ENCODE measurements at places on chromosomes 3 and 15.
A peak's percentile ranks its signal among the peaks of the same experiment; 100 is the strongest.

DNA sequence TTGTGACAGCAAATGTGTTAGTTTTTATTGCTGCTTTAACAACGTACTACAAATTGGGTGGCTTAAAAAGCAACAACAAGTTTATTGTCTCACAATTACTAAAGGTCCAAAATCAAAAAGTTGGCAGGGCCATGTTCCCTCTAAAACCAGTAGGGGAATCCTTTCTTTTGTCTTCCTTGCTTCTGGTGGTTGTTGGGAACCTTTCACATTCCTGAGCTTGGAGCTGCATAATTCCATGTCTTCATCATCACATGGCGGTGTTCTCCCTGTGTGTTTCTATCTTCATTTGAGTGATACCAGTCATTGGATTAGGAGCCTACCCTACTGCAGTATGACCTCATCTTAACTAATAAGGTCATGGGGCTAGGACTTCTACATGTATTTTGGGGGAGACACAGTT, 7.4 kb downstream of the SPRED1 start:
- no peak for DNase-seq

GRCh38 chr3:44265815-44266214, 24.1 kb downstream of the TOPAZ1 start:
- DNase-seq = no peak

GRCh38 chr3:31077826-31078225, 183.4 kb upstream of the GADL1 start:
- DNase-seq = no peak

GRCh38 chr3:129330409-129330808, 51.7 kb downstream of the HMCES start:
- DNase-seq = no peak

GRCh38 chr15:40500568-40501330, 30.0 kb downstream of the CHST14 start:
- no peak for DNase-seq

DNA sequence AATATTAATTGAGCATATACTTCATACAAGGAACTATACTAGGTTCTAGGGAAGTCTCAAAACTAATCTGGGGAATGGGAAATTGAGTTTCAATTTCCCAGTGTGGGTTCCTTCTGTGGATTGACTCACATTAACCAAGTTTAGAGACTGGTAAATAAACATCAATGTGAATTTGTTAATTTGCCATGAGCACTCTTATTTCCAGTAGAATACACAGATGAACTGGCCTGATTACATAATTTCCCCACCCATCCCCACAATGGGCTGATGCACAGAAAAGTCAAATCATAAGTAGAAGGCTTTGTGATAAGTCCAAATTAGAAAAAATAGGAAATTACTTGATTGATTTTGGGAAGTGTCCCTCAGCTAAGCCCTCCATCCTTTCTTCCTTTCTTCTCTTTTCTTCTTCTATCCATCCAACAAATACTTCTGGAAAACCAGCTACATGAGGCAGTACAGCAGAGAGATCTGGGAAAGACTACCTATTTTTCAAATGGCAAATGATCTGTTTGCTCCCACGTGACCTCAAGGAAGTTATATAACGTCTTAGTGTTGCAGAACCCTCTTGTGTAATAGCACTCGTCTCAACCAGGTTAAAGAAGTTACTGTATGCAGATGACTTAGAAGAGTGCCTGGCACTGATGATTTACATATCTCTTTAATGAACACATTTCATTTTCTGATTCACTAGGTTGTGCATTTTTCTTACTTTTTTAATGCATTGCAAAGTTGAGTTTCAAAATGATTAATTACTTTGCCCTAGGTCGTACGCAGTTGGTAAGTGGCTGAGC, 312.3 kb downstream of the SV2B start:
- DNase-seq = no peak

DNA sequence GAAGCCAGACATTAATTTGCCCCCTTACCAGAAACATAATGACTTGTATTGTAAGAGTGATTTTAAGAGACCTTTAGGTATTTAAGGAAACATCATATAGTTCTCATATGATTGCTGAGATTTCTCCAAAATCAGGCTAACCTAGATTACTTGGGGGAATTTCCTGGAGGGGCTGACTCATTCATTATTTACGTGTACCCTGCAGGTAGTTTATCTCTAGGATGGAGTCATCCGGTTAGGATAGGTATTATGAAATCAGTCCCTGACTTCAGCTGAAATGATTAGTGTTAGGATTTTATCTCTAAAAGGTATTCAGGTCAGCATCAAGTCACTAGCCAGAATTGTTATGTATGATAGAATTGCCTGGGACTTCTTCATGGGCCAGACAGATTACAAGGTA, 97.5 kb downstream of the TCF12 start:
- DNase-seq = no peak

- no peak for DNase-seq
These were observed 194.1 kb upstream of the ZBTB20 start for GRCh38 chr3:115341208-115341607.

DNA sequence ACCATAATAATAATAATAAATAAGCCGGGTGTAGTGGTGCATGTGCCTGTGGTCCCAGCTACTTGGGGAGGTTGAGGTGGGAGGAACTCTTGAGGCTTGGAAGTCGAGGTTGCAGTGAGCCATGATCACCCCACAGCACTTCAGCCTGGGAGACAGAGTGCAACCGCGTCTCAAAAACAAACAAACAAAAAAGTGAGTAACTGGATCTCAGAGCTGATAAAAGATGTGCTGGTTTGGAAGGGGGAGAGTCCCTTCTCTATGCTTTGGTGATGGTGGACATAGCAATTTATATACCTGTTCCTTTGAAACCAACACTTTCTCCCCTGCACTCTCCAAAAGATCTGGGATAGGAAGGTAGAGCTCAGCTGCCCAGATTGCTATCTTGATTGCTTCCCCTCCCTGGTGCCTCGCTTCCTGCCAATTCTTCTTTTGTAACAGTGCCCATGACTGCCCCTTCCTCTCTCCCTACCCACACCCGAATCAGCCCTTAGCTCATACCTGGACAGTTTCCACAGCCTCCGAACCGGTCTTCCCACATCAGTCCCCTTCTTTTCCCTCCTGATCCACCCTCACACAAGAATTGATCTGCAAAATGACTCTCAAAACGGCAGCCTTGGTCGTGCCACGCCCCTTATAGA, 55.1 kb upstream of the UBE2E1 start:
- no peak for DNase-seq

DNA sequence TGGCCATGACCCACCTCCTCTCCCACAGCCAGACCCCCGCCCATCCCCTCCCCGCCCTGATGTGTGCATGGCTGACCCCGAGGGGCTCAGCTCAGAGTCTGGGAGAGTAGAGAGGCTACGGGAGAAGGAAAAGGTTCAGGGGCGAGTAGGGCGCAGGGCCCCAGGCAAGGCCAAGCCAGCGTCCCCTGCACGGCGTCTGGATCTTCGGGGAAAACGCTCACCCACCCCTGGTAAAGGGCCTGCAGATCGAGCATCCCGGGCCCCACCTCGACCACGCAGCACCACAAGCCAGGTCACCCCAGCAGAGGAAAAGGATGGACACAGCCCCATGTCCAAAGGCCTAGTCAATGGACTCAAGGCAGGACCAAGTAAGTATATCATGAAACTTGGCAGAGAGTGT, 11.7 kb downstream of the MAP1A start:
- no peak for DNase-seq

DNA sequence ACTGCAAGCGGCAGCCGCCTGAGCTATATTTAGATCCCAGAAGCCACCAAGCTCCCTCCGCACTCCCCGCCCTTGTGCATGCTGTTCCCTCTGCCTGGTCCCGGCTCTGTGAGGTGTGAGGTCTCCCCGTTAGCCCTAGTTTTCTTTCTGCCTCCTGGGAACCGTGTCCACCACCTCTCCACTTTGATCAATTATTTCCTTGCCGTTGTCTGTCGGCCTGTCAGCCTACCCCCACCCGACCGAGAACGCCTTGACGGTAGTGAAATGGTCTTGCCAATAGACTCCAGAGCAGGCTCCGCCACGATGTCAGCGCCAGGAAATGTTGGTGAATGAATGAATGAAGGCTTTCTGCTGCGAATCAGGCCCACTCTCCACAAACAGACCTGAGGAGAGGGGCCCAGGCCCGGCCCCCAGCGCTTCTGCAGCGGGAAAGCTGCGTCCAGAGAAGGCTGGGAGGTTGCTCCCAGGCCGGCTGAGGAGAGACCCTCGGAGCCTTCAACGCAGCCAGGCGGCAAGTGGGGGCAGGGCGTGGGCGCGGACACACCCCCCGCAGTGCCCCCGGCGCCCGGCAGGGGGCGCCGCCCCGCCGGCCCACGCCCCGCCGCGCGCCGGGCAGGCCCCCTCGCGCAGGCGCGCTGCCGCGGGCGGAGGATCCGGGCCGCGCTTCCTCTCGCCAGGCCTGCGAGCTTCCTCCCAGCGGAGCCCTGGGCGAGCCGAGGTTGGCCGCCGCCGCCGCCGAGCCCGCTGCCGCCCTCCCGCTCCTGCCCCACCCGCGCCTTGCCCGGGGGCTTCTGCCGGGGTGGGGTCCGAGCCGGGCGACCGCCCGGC, at the start of gene CSK:
Gene CSK (plus strand): TSS at position 650 of the 828 bp plus-strand sequence. CDS start 16,218 bp downstream, outside the sequence.
- peak; percentile 72 for DNase-seq

GRCh38 chr15:78620527-78621421, at the start of gene CHRNA3:
Gene CHRNA3 (minus strand): TSS chr15:78620996. CDS start chr15:78620794, 202 bp downstream.
- no peak for DNase-seq

DNA sequence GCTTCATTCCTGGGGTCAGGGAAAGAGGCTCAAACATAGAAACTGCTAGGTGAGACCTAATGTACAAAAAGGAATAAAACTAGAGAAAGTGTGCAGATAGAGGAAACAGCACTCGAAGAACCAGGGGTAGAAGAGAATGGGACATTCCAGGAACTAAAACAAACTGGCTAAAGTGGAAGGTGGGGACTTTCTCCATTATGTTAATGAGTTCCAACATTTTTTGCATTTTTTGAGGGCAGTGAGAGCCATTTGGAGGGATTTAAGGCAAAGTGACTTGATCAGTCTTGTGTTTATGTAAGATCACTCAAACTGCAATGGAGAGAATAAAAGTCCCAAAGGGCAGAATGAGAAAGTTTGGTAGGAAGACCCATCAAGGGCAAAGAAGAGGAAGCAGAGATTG, 20.6 kb upstream of the SLC4A7 start:
- DNase-seq = no peak

- no peak for DNase-seq
These were observed 763 bp upstream of the CNTN6 start for GRCh38 chr3:1092061-1092460.

GRCh38 chr3:45582430-45582829, 12.1 kb upstream of the LIMD1 start:
- no peak for DNase-seq

GRCh38 chr3:61912158-61912557, 350.8 kb downstream of the PTPRG start:
- DNase-seq = no peak

DNA sequence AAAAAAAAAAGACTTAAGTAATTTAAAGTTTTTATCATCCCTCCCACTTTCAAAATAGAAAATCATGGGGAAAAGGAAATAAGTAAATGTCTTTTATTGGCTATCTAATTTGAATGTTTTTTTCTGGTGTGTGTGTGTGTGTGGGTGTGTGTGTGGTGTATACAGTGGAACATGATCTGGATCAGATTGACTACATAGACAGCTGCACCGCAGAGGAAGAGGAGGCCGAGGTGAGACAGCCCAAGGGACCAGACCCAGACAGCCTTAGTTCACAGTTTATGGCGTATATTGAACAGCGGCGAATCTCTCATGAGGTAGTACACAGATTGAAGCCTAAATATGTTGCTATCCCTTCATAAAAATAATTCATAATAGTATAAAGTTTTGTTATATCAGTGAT, 44.5 kb downstream of the LRCH3 start:
- no peak for DNase-seq

DNA sequence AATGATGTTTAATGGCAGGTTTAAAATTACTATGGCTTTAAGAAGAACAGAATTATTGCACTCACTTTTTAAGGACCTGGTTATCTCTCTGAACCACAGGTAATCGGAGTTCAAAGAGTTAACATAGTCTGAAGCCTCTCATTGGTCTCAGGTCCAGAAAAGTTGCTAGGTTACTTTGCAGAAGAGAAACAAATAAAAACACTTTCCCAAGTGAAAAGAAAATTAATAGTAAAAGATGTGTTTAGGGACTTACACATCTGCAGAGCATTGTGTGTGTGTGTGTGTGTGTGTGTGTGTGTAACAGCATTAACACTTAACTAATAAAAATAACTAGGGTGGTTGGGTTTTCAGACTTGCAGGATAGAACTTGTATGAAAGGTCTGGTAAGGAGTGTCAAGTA, 1.0 kb downstream of the MASP1 start:
- no peak for DNase-seq

DNA sequence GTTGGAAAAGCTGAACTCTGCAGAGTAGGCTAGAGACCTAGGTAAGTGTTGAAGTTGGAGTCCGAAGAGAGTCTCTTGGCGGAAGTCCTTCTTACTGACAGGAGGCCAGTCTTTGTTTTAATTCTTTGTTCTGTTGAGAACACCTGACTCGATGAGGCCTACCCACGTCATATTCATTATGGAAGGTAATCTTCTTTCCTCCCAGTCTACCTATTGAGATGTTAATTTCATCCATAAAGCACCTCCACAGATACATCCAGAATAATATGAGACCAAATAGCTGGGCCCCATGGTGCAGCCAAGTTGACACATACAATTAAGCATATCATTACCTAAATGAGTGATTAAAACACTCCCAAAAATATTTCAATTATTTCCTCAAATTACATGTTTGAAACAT, 515.5 kb downstream of the CADM2 start:
- no peak for DNase-seq

- no peak for DNase-seq
These were observed 31.2 kb downstream of the H1-8 start for GRCh38 chr3:129574206-129574605.

DNA sequence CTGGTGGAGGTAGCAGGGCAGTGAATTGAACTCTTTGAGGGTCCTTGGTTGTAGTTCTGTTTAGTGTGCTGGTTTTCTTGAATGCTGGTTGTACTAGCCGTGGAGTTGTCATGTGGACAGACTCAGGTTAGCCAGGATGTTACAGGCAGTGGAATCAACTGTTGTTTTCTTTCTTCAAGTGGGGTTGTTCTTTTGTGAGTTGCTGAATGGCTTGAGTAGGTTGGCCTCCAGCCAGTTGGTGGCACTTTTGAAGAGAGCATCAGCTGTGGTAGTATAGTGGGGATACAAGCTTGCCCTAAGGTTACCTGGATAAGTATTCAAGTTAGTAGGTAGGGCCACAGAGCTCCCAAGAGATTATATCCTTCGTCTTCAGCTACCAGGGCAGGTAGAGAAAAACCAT, 31.8 kb upstream of the RARB start:
- DNase-seq = no peak

DNA sequence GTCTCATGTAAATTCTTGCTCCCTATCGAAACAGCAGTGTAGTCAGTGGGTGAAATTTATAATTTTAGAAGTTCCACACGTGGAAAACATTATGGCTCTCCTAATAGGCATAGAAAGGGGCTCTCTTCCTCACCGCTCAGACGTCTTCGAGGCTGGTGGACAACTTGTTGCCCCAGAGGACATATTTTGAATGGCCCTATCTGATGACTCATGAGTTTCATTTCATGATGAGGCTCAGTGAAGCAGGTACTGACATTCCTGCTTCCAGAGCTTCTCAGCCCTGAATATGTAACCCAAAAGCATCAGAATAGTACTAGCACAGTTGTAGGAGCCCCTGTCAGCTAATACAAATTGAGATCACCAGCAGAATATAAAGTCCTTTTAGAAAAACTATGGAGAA, 117.9 kb downstream of the HERC1 start:
- DNase-seq = no peak

All from activated CD4-positive, alpha-beta T cell treated with anti-CD3 and anti-CD28 coated beads, Interleukin-2, amount 50 U/mL, for 48 hours (primary cell).